Stimulated activated CD4-positive, alpha-beta T cell treated with anti-CD3 and anti-CD28 coated beads, TNF-alpha, amount 100 ng/mL, for 24 hours (primary cell): ENCODE measurements at places on chromosomes 2 and 18.

GRCh38 chr2:138421315-138421970, 80.1 kb upstream of the SPOPL start:
- no peak for DNase-seq

DNA sequence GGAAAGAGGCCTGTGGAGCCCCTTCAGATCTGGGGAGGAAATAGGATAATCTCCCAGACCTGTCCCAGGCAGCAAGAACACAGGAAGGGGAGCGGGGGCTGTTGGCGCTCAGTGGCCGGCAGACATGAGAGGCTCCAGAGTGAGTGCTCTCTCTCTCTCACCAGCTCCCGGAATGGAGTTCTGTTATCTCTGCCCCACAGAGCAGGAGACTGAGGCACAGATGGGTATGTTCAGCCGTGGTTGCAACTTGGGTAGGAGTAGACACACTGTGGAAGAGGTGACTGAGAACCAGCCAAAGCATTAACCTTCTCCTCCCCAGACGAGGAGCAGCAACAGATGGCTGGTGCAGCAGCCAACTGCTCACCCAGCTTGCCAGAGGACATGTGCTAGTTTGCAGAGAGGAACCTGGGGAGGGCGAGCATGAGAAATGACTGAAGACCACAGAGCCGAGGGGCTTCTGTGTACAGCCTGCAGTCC, 82.0 kb downstream of the NRP2 start:
- DNase-seq = no peak

GRCh38 chr18:4510711-4511110, 55.6 kb upstream of the DLGAP1 start:
- no peak for DNase-seq

- no peak for DNase-seq
These were observed 34.3 kb upstream of the PPP1CB start for GRCh38 chr2:28717339-28717758.

- no peak for DNase-seq
These were observed 875.1 kb downstream of the EPHA4 start for GRCh38 chr2:220697011-220697410.

DNA sequence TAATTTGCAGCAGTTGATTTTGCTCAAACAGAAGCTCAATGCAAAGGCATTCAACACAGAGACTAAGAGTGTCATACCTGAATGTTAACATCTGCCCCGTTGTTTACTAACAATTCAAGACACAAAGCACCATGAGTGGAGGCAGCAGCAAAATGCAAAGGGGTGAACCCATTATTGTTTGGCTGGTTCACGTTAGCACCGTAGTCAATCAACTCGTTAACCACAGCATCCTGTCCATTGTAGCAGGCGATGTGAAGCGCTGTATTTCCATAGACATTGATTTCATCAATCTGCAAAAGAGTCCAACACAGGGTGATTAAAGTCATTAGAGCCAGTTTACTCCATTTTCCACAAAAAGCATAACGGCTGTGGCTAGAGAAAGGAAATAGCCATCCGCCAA, 189.3 kb downstream of the ANKRD44 start:
- DNase-seq = no peak

- DNase-seq = no peak
These were observed 18.6 kb upstream of the CNDP1 start for GRCh38 chr18:74515620-74516231.

GRCh38 chr2:98457045-98457696, 12.5 kb downstream of the INPP4A start:
- DNase-seq = no peak

DNA sequence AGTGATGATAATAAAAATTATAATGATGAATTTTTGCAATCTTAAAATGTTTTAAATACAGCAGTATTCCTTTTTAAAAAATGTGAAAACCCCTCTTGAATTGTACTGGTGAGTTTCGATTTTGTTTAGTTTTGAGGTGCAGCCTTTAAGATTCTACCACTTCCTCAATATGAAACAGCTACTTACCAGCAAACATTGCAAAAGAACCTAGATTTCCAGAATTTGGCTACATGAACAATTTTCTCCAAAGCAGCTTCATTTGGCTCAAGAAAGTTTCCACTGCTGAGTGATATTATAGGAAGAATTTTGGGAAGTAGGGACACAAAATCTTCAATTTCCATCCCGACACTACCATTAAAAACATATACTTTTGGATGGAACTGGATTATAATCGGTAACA, 12.0 kb downstream of the TCF4 start:
- no peak for DNase-seq

DNA sequence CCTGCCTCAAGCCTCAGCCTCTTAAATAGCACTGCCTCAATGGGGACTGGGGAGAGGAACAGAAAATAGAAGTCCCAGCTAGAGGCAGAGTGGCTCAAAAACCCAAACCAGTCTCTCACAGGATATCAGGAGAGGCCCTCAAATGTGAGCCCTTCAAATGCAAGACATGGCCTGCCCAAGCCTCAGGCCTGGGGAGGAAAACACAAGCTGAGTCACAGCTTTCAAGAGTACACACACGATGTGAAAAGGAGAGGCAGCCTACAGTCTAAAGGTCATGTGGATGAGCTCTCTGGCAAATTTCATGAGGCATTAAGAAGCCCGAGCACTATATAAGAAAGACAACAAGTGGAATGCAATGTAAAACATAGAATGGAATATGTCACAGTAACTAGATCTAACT, 316.6 kb upstream of the MEX3C start:
- DNase-seq = no peak

DNA sequence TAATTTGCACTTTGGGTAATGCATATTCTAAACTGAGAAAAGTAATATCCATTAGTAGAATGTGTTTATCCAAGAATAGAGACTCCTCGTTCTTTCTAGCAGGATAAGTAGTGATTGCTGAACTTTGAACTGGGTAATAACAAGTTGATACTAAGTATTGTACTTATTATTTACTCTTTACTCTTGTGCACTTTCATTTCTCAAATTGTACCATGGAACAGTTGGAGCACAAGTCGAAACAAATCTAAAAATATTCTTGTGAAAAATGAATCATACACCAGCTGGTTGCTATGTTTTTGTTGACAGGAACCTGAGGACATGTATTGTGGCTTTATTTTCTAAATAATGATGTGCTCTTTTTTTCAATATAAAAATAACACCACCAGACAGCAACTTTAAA, 111.9 kb downstream of the RGPD3 start:
- no peak for DNase-seq

DNA sequence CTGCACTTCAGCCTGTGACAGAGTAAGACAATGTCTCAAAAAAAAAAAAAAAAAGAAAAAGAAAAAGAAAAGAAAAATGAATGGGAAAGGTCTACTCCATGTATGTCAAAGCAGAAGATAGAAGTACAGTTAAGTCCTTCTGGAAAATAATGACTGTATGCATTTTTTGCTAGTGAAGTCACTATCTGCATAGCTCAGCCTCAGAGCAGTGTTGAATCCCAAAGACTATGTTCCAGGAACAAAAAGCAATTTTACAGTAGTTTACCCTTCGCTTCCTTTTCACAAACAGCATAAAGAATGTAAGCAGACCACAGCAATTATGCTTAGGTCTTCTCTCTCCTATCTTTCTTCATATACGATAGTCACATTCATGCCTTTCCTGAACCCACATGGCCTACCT, 497.4 kb downstream of the CMPK2 start:
- no peak for DNase-seq

DNA sequence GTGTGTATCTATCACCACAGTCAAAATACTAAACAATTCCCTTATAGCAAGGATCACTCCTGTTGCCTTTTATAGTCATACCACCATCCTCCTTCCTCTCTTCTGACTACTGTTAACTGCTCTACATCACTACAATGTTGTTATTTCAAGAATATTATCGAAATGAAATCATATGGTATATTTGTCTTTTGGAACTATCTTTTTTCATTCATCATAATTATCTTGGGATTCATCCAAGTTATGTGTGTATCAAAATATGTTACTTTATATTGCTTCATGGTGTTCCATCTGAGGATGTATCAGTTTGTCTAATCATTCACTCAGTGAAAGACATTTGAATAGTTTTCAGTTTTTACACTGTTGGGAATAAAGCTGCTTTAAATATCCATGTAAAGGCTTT, 1423.0 kb upstream of the PIK3C3 start:
- DNase-seq = no peak

GRCh38 chr2:121234791-121235190, 50.2 kb downstream of the TFCP2L1 start:
- no peak for DNase-seq

- no peak for DNase-seq
These were observed 52.0 kb upstream of the HS6ST1 start for GRCh38 chr2:128370468-128371247.

- no peak for DNase-seq
These were observed 82.9 kb downstream of the DYNAP start for GRCh38 chr18:54673936-54674335.

DNA sequence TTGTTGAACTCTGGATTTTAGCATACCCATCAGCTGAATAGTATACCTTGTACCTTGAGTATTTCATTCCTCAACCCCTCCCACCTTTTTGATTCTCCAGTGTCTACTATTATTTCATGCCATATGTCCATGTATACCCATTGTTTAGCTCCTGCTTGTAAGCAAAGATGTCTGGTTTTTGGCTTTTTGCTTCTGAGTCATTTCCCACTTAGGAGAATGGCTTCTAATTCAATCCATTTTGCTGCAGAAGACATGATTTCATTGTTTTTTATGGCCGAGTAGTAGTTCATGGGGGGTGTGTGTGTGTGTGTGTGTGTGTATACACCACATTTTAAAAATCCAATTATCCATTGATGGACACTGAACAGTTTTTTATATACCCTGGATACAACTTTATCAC, 24.3 kb upstream of the MOCOS start:
- DNase-seq = no peak

- DNase-seq = no peak
These were observed 71.3 kb downstream of the CMPK2 start for GRCh38 chr2:6794448-6794847.

GRCh38 chr2:111118981-111119821, 1.5 kb upstream of the BCL2L11 start:
- DNase-seq = no peak

DNA sequence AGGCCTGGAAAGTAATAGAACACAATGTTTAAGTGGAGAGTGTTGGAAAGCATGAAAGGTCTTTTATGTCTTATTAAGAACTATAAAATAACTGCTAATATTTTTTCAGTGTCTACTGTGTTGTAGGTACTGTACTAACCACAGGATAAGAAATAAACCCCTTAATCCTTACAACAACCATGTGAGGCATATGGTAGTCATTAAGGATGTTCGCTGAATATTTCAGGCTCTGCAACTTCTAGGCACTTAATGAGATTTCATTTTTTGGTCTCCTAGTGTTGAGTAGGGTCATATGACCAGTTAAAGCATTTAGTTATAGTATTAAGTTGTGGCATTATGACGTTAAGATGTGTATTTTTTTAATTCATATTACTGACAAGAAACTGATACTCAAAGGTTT, 346.6 kb upstream of the KCNH7 start:
- DNase-seq = no peak
